Inflammatory macrophage (primary cell): ENCODE measurements at places on chromosomes 13 and 19.

GRCh38 chr13:107753291-107753690, 462.0 kb downstream of the LIG4 start:
- no peak for DNase-seq

- DNase-seq: no peak
Observed at GRCh38 chr19:48627865-48628314, 8.6 kb downstream of the SPHK2 start.

DNA sequence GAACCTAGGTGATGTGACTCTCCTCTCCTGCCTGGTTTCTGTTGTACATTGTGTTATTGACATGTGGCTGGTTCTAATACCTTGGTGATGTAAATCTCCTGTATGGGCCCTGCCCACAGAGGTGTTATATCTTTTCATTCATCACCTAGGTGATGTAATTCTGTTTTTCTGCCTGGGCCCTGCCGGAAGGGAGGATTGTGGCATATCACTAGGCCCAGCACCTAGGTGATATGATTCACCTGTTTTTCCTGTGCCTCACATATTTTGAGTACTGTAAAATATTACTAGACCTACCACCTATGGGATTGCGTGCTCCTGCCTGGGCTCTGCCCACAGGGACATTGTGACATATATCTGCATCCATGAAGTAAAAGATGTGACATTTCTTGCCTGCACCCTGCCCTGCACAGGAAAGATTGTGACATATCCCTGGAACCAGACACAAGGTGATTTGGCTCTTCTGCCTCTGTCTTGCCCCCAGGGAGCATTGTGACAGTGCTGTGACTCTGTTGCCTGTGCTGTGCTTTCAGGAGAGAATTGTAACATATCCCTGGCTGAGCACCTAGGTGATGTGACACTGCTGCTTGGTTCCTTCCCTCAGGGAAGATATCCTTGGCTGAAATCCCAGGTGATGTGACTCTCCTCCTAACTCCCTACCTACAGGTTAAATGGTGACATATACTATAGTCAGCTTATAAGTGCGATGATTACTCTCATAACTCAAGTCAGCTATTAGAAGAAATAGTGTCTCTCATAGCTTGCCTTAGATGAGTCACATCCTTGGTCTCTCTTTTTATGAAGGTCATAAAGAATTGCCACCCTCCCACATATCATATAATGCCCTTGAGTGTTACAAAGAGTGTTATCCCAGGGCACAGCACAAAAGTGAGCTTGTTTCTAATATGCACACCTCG, 13.3 kb upstream of the ZNF681 start:
- no peak for DNase-seq

DNA sequence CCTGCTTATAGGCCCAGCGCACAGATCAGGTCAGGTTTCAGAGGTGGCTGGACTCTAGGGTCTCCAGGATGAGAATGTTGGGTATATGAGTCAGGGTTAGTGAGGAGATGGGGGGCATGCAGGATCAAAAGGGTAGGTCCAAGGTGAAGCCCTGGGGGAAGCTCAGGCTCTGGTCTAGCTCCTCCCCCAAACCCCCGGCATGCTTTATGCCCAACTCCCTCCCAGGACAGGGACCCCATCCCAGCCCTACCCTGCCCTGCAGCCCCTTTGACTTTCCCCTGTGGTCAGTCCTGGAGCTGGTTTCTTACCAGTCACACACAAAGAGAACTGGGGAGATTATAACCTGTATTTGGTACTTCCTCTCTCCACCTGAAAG, 9.8 kb upstream of the CEACAM18 start:
- no peak for DNase-seq

DNA sequence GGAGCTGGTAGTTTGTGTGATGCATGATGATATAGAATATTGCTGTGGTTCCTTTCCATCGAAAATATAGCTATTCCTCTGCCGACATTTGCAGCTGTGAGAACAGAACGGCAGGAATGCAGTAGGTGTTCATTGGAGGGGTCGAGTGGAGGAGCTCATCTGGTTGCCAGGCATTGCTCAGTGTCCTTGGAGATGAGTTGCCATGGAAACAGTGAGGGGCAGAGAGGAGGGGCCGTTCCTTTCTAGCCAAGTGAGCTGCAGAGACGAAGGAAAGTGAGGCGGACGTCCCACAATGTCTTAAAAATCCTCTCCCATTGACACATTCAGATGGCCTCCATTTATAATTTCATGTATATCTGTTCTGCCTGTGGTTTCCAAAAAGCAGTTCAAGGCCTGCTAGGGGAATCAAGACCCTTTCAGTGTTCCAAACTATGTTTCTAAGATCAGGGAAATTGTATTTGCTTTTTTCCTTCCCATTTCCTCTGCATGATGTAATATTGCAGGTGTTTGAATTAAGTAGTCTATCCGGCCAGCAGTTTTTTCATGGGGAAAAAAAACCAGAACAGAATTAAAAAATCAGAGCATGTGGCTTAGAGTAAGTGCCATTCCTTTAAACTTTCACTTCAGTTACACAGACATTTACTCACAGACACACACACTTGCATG, 41.2 kb upstream of the ZNF835 start:
- DNase-seq: no peak

- no peak for DNase-seq
Observed at GRCh38 chr19:10110076-10110971, 1.2 kb upstream of the P2RY11 start.

DNA sequence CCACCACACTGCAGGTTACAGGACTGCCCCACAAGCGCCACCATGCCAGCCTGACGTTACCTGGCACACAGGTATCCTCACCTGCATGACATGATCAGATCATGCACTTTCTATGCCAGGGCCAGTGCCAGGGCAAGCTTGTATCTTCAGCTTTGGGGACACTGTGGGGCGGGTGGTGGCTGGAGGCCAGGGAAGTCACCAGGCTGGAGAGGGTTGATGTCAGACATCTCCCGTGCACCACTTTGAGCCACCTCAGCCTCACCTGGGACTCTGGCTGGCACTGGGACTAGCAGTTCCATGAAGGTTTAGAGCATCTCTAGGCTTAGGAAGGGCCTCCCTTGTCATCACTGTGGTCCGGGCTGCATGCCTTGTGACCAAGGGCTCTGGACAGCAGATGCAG, 97.2 kb downstream of the WTIP start:
- DNase-seq: no peak

DNA sequence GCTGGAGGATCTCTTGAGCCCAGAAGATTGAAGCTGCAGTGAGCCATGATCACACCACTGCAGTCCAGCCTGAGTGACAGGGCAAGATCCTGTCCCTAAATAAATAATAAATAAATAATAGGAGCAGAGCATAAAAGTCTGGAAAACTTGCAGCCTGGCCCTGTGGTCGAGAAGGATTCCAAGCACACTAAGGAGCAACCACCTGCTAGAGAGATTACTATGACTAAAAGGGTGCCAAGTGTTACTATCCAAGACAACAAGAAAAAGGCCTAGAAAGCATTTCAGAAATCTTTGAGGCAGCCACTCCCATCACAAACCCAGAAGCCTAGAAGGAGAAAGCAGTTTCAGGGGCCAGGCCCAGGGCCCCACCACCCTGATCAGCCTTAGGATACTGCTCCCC, 46.1 kb downstream of the LHFPL6 start:
- DNase-seq: no peak

DNA sequence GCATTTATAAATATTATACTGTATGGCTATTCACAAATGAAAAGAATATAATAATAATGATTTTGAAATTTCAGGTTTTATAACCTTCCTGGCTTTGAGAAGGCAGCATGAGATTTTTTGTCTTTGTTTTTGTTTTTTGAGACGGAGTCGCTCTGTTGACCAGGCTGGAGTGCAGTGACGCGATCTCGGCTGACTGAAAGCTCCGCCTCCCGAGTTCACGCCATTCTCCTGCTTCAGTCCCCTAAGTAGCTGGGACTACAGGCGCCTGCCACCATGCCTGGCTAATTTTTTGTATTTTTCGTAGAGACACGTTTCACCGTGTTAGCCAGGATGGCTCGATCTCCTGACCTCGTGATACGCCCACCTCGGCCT, 64.1 kb downstream of the ZNF429 start:
- peak; percentile 58 for DNase-seq

DNA sequence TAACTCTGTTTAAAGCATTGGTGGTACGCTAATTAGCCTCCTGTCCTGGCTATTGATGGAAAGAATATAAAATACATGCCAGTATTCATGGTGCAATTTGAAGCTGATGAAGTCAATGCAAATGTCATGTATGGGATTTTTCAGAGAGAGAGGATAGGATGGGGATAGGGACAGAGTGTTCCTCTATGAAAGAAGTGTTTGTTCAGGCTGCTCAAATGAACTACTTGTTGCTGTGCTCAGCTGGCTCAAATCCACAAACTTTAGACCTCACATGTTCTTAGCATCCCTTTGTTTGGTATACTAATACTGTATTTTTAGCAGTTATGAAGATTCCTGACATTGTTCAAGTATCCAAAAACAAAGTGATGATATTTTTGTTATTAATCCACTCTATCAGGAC, 116.5 kb downstream of the SLITRK1 start:
- DNase-seq: no peak

DNA sequence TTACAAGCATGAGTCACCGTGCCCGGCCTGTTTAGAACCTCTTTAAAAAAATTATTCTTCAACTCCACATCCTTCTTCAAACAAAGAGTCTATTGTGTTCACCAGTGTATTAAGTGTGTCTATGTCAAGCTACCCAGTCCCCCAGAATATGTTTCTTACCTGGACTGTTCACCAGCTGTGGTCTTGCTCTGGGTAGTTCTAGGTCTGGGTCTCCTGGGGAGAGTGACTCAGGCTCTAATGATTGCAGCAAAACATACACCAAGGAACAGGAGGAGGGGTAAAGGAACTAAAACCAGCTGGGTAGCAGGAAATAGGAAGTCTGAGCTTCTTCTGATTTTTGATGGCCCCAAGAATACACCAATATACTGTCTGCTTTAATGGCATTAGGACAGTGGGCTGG, at the start of gene FPR1:
Gene FPR1, minus strand, starts transcription at position 224 of the 400 bp plus-strand sequence. CDS start 4,884 bp downstream, outside the sequence.
- DNase-seq: peak; percentile 85

- peak; percentile 63 for DNase-seq
Observed at GRCh38 chr19:33125929-33126388, 6.0 kb upstream of the WDR88 start.

GRCh38 chr19:35119578-35120155, 4.0 kb downstream of the FXYD3 start:
- DNase-seq: peak; percentile 61

- no peak for DNase-seq
Observed at GRCh38 chr13:46516599-46517338, 36.2 kb upstream of the LRCH1 start.

DNA sequence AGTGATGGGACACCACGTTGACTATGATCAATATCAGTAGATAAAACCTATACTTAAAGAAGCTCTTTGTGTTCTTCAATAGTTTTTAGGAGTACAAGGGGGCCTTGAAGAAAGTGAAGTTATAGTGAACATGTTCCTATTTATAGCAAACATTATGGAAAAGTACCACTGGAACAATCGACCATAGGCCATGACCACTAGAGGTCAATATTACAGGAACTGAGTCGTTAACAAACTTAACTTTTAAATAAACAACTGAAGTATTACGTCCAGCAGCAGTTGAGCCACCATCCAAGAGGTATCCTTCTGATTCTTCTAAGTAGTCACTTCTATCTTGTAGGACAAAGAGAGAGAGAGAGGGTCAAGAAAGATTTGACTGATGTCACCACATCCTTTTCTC, 391.0 kb upstream of the SLITRK5 start:
- DNase-seq: no peak

- no peak for DNase-seq
Observed at GRCh38 chr19:15371786-15372380, 7.7 kb downstream of the AKAP8 start.

- peak; percentile 55 for DNase-seq
Observed at GRCh38 chr13:75512253-75512652, 25.4 kb downstream of the COMMD6 start.

DNA sequence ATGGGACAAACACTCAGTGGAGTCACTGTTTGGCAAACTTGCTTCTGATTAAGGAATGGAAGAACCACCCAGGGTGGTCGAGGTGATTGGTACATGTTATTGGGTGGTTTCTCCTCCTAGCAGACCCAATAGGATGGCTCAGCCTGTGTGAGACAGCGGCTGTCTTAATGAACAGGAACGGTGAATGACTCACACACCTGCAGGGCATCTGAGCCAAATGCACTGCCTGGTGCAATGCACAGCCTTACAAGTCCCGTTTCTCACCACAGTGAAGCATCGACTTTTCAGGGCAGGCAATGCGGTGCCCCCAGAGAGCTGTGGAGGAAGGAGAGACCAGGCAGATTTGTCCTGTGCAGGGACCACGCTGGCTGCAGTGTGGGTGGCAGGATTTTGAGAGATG, 238.5 kb downstream of the FGF9 start:
- DNase-seq: no peak

DNA sequence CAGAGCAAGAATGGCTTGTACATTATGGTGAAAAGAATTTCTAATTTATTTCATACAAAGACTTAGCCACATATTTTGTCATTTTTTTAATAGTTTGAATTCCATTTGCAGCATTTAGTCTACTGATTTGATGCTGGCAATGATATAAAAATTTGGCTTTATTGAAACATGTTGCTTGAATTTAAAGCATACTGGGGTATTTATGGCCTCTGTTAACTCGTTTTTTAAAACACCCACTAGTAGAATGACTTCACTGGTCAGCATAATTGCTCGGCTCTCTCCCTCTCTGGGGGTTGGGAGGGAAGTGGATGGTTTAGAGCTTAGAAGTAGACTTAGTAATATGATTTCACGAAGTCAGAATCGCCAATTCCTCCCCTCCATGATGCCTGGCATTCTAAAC, 354.9 kb upstream of the HTR2A start:
- DNase-seq: no peak

- DNase-seq: no peak
Observed at GRCh38 chr19:56301155-56301554, 13.5 kb downstream of the ZSCAN5A start.

DNA sequence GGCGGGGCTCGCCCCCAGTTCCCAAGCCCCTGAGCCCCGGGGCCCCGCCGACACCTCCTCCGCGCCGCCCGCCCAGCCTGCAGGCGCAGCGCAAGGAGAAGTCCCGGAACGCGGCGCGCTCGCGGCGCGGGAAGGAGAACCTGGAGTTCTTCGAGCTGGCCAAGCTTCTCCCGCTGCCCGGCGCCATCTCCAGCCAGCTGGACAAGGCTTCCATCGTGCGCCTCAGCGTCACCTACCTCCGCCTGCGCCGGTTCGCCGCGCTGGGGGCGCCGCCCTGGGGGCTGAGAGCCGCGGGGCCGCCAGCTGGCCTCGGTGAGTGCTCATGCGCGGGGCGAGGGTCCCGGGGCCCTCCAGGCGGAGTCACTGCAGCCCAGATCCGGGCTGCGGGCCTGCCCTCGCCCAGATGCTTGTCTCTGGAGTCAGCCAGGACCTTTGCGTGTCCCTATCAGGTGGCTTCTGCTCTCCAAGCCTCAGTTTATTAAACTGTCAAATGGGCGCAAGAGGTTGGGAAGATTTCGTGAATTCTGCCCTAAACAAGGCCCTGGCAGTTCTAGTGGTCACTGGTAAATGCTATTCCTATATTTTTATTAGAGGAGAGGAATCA, 2.0 kb downstream of the NPAS1 start:
- DNase-seq: no peak

DNA sequence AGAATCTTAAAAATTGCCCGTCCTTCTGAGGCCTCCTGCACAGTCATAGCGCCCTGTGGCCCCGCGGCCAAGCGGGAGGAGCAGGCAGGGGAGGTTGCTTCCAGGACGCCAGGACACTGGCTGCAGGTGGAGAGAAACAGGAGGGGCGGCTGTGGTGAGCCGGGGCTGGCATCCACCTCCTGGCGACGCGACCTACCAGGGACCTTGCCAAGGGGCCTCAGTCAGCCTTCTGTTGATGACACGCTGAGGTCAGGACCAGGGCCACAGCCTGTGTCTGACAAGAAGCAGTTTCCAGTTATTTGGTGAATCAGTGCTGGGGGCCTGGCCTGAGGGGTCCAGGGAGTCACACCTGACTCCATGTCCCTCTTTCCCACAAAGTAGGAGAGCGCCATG, 13.3 kb upstream of the MKNK2 start:
- DNase-seq: no peak

GRCh38 chr19:49205114-49205513, 47.5 kb downstream of the TRPM4 start:
- DNase-seq: peak; percentile 76
